ENCODE measurements at places on chromosomes 6 and 20.
A peak's percentile ranks its signal among the peaks of the same experiment; 100 is the strongest.

DNA sequence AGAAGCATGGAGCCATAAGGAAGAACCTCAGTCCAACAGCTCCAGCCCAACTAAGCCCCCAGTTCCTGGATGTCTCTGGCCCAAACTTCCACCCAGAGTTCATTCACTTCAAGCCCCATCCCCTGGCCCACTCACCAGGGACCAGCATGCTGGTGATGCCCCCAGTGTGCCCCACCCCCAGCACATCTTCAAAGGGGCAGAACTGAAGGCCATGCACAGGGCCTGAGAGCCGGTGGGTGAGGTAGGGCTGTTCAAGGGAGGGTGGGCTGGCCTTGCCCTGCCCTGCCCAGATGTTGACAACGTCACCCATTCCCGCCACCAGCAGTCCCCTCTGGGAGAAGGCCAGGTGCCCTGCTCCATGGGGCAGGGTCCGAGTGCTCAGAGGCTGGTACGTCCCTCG lies 3.6 kb downstream of the B3GALT4 start:
- no peak for DNase-seq

- no peak for DNase-seq
Measured at GRCh38 chr20:51315390-51315789, 227.1 kb downstream of the NFATC2 start.

DNA sequence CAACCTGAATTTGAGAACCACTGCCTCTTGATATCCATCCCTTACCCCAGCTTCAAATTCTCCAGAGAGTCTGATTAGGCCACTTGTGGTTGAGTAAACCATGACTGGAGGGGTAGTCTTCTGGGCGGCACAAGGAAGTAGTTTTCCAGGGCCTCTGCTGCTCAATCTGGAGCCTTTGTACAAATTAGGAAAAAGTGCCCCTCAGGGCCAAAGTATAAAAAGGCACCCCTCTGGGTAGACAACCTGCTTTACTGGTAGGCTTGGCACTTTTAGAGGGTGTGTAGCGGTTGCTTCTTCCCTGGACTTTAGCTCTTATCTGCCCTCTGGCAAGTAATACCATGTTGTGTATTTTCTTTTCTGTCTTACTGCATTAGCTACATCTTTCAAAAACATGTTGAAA lies 32.9 kb upstream of the RPL7L1 start:
- no peak for DNase-seq

- DNase-seq: peak; percentile 59
Measured at GRCh38 chr20:4108495-4109306, 93.3 kb upstream of the RNF24 start.

DNA sequence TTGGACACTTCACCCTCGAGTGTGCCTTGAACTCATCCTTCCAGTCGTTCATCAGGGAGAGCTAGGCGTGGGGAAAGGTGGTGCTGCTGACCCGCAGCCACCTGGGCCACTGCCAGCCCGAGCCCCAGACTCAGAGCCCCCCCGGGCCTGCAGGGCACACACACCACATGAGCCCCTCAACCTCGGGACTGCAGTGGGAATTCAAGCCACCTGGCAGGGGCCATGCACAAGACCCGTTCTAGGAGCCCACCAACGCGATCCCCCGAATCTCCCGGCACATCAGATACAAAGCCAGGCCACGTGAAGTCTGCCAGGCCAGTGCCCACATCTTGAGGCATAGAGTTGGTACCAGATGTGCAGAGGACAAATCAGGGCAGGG lies 2.8 kb downstream of the ZNF512B start:
- DNase-seq: no peak

- DNase-seq: peak; percentile 30
Measured at GRCh38 chr20:39004508-39004907, 42.4 kb downstream of the DHX35 start.

- DNase-seq: no peak
Measured at GRCh38 chr6:131641554-131641953, 4.5 kb downstream of the ENPP3 start.

DNA sequence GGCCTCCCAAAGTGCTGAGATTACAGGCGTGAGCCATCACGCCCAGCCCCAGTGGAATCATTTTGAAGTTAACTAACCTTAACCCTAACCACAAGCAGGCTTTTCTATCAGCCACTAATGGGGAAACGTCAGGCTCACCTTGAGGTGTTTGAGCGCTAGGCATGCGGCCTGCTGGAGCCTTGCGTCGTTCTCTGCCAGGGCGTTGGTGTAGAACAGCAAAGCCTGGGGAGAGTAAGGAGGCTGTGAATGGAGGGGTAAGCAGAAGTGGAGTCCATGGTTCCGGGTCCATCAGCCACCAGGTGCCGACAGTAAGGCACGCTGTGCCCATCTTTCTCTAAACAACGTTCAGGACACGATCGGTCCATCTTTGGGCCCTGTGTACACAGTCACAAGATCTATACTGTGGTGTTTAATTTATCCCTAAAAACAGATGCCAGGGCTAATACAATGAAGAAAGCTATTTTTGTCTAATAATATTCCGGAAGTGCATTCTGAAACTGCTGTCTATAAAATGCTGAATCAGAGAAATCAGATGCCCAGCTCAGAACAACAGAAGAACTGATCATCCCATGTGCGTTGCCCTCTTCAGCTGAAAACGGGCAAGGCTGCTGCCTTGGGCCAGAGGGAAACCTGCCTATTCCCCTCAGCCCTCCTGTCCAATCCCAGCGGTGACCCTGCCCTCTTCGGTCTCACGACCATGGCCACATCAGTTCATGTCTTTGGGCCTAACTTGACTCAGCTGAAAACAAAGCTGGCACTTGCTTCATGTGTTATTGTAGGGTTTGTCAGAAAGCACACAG lies 79.6 kb downstream of the PTPN1 start:
- DNase-seq: no peak

DNA sequence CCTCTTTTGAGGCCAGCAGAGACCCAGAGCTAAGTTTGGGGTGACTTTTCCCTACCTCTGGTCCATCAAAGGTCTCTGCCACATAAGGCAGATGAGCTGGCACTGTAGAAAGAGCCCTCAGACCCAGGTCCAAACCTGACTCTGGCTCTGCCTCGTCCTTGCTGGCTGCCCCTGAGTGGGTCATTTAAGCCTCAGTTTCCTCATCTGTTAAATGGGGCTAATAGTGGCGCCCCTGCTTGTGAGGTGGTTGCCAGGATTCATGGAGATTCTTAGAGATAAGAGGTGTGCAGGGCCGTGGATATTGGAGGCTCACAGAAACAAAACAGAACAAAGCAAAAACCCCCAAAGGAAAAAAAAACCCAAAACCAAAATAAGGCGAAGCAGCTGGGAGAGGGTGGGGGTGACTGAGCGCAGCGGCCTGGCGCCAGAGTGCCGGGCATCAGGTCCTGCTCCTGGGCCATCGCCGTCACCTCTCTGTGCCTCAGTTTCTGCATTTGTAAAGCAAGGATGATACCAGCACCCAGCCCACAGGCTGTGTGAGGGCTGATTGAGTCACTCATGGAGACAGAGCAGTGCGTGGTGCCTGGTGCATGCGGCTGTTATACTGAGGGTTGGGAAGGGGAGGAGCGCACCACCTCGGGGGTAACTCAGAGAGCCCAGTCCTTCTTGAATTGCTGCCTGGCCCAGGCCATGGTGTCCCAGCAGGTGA lies 133.8 kb upstream of the PTPN1 start:
- DNase-seq: no peak

GRCh38 chr6:76984572-76984971 lies 478.7 kb downstream of the HTR1B start:
- DNase-seq: no peak

DNA sequence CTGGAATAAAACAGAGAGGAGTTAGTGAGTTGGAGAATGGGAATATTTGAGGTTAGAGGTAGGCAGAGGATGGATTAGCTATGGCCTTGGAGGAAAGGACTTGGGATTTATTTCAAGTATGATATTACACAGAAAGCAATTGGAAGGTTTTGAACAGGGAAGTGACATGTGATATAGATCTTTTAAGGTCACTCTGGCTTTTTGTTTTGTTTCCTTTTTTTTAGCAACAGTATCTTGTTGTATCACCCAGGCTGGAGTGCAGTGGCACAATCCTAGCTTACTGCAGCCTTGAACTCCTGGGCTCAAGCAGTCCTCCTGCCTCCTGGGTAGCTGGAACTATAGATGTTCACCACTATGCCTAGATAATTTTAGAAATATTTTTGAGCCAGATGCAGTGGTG lies 190.3 kb downstream of the UTRN start:
- DNase-seq: no peak

- DNase-seq: no peak
Measured at GRCh38 chr20:39253051-39253755, 291.1 kb downstream of the DHX35 start.

DNA sequence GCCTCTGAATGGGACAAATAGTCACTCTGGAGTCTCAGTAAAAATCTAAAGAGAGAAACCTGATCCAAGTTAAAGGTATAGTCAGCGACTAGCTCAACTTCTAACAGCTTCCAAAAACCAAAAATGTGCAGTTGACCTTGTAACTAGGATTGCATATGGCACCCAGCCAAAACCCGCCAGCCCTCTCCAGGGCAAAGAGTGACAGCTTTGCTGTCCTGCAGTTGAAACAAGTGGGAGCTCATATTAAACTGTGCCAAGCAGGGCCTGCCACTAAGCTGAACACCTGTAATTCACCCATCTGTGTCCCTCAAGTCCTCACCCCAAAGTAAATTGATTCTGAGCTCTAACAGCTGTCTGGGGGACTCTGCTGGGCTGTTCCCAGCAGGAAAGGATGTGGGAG lies 695.3 kb downstream of the MAFB start:
- DNase-seq: no peak

- no peak for DNase-seq
Measured at GRCh38 chr20:14711652-14712051, 374.2 kb upstream of the FLRT3 start.

DNA sequence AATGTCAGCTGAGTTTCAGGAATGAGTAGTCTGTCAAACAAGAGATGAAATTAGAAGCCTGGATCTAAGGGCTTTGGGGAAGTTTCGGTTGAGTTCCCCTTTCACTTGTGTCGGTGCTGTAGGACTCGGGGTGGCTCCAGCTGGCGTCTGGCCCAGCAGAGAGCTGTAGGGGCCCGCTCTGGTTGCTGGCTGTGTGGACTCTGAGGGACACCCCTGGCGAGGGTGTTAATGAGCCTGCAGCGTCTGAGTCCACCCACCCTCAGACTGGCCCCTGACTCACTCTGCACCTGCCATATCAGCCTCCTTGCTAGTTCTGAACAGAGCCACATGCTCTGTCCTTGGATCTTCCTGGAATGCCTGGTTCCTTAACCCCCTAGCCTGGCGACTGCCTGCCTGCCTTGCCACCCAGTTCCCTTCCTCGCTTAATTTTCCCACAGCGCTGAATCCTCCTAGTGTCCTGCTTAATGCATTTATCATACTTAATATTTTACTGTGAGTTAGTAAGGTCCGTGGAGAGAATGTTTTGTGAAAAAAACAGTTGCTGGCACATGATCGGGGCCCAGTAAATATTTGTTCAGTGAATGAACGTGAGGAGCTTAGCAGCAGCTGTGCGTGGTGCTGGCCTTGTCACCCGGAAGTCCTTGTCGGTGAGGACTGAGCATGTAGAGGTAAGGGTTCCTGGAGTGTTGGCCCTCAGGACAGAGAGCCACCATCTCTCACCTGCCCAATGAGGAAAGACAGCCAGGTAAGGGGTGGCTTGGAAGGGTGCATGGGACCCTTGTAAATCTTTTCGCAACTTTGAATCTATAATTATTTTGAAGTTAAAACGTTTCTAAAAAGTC lies 1.6 kb downstream of the DNAJC5 start:
- DNase-seq: peak; percentile 82

GRCh38 chr6:16854986-16855385 lies 93.7 kb upstream of the ATXN1 start:
- DNase-seq: no peak

GRCh38 chr6:21633511-21634109 lies 40.1 kb downstream of the SOX4 start:
- DNase-seq: no peak

- no peak for DNase-seq
Measured at GRCh38 chr6:106517706-106518105, 111.6 kb downstream of the RTN4IP1 start.

- no peak for DNase-seq
Measured at GRCh38 chr6:84035484-84035883, 1.9 kb downstream of the MRAP2 start.

DNA sequence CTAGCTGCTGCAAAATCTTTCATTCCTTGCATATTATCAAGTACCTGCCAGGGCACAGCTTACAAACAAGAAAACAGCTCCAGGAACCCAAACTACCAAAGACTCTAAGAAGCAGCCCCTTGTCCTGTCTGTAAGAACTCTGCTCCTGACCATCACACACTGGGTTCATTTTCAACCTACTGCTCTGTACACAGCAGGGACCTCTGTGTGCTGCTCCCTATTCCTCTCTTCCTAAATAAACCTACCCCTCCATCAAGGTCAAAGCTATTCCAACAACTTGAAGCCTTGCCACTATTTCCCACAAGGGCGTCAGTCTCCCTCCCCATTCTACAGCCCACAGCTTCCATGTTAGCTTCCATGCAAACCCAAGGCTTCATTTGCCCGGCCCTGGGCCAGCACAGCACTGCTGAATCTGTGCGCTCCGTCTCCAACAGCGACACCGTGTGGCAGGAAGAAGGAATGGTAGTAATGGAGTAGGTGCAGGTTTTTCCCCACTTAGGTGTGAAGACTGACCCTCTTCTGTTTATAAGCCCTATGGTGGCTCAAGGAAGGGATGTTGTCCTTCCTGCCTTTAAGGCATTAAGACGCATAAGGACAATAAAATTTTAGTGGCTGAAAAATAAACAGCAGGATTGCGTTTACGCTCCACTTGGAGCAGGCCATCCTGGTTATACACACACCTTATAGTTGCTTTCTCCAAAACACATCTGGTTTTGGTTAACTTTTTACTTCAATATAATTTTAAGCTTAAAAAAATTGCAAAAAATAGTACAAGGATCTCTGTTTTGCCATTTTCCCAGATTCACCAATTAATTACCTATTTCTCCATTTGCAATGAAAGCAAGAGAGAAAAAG lies 115.2 kb upstream of the NXT1 start:
- peak; percentile 40 for DNase-seq

GRCh38 chr6:88872962-88873361 lies 90.5 kb downstream of the RNGTT start:
- DNase-seq: no peak

- DNase-seq: no peak
Measured at GRCh38 chr6:68559716-68560115, 75.4 kb upstream of the ADGRB3 start.

DNA sequence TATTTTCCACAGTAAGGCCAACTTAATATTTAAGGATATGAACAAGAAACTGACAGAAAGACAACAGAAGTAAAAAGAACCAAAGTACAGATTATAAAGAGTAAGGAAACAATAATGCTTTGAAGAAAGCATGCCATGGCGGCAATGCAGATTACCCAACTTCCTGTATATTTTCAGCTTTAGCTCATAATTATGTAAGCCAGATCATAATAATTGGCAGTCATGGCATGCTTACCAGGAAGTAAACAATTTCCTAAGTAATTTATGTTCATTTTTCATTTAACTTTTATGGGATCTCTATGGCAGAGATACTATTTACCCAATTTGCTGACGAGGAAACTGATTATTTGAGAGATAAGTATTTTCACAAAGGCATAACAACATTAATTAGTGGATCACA lies 988.7 kb downstream of the HACE1 start:
- no peak for DNase-seq

DNA sequence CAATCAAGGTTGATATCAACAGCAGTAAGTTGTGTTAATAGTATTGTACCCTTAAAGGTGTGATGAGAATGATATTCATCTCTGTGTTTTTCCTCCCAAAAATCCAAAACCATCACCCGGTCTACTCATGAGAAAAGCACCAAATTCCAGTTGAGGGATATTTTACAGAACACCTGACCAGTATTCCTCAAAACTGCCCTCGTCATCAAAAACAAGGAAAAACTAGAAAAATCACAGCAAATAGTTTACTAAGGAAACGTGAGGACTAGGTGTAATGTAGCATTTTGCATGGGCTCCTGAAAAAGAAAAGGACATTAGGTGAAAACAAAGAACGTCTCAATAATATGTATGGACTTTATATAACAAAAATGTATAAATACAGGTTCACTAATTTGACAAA lies 394.4 kb upstream of the NRSN1 start:
- no peak for DNase-seq
